ENCODE measurements at places on chromosomes 5 and 9.

DNA sequence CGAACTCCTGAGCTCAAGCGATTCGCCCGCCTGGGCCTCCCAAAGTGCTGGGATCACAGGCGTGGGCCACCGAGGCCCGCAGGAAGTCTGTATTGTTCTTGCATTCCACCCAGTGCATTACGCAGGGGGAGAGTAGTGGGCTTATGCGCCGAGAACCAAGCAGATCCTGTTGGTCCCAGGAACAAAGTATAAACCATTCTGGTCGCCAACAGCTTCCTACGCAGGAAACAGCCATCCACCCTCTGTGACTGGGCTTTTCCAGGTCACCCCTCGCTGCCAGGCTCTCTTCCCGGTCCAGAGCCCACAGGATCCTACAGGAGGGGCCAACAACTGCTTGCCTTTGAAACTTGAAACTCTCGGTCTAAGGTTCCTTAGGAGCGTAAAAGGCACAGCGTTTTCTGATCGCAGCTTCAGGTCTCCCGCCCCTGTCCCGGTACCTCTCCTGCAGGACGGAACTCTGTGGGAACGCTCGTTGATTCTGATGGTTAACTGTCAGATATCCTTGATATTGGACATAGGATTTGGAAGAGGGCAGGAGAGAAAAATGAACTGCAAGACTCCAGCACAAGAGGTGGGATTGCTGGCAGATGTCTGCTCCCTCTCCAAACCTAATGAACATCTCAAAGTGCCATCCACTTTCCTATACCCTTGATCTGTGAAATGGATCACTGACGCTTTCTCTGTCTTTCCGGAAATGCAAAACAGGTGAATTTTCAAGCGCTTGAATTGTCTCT, 4.2 kb upstream of the ANXA2R start:
- DNase-seq, result no peak

DNA sequence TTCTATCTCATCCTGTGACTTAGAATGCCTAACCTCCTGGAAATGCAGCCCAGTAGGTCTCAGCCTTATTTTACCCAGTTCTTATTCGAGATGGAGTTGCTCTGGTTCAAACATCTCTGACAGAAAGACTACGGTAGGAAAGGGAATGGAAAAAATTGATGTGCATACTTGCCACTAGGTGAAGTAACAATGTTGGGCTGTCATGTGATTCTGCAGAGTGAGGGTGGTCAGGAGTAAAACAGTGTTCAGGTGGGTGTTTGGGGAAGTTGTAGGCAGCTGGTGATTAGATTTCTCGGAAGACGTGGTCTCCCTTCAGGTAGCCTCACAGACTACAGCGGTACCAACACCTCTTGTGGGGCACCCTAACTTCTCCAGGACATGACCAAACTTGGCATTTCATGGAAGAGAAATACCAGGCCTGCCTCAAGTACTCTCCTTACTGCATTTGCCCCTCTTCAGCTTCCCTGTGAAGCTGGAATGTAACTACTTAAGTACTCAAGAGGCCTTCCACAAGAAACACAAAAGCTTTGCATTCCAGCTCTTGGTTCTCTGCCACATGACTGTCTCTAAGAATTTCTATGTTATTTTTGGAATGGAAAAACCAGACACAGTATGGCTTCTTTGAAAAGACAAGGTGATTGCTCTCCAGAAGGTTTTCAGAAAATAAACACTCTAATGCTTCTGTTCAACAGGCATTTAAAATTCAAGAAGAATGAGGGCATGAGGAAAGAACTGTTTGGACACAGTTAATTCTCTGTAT, 17.4 kb upstream of the ENTREP1 start:
- no peak for DNase-seq

GRCh38 chr9:135946392-135946994, 14.7 kb downstream of the UBAC1 start:
- DNase-seq, result no peak

DNA sequence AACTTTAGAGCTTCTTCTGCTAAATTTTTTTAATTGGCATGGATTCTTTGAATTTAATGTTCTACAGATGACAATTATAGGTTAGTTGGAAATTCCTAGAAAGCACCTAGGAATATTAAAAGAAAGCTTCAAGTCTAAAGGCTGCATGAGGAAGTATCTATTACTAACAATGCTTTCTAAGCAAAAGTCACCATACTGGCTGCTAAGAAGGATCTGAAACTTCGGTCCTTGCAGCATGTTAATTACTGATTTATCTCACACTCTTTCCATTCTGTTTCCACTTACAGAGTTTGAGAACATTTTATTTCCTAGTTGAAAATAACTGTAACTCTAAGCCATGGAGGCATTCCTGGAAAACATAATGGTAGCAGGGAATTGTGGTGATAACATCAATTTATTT, 8.4 kb downstream of the SEMA6A start:
- no peak for DNase-seq

GRCh38 chr5:310941-311434, 10.5 kb upstream of the AHRR start:
- DNase-seq, result no peak

DNA sequence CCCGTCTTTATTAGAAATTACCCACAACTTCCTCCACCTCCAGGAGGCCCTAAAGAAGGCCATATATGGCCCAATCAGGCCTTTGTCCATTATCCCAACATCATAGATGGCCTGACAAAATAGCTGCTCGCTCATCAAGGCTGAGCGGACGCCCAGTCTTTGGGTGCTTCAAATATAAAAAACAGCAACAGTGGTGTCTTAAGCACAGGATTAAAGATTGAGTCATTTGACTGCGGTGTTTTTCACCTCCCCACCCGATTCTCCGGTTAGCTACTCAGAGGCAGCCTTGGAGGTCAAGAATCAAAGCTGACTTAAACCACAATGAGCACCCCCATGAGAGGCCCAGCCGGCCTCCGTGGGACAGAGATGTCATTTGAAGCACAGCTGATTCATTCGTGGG, 18.8 kb downstream of the S1PR3 start:
- DNase-seq, result no peak

DNA sequence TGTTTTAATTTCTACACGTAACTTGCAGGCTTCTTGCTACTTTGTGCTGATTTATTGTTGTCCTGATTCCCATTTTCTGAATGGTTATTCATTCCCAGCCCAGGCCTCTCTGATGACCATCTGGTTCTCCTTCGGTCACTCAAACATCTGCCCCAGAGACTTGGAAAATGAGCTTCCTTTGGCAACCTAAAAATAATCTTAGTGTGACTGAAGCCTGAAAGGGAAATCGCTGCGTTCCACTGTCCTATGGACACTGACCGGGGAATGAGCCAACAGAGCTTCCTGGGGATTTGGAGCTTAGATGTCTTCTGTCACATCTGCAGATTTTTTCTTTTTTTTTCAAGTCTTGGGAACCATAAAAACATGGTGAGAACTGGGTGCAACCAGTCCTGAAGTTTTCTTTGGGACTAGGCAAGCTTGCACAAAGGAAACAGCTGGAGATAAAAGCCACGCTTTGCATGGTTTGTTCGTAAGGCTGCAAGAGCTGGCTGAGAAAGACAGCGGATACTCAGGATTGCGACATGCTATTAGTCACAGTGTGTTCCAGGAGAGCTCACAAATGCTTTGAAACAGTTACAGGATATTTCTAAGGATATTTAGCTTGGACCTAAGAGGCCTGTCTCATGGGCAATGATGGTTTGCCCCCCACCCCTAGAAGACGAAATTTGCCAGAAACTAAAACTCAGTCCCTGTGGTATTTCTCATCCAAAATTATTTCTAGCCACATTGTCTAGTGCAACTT, 146.2 kb downstream of the GOLPH3 start:
- DNase-seq, result no peak

GRCh38 chr5:7925961-7926695, 57.2 kb downstream of the MTRR start:
- DNase-seq, result no peak

GRCh38 chr5:28249771-28250415, 1211.5 kb upstream of the CDH9 start:
- no peak for DNase-seq

- DNase-seq, result peak; percentile 13
Observed at GRCh38 chr9:110048976-110049698, 158.8 kb downstream of the C9orf152 start.

GRCh38 chr9:109640580-109641371, 139.2 kb upstream of the PALM2AKAP2 start:
- no peak for DNase-seq

- DNase-seq, result no peak
Observed at GRCh38 chr9:28234133-28234893, 661.0 kb upstream of the C9orf72 start.
